ENCODE measurements at places on chromosomes 13 and 19. TPM values are rescaled to one million over a fixed set of nuclear protein-coding genes. Genes with fewer than 3 reads are reported as not detected.

Gene ZIC2
- total RNA-seq = not detected

Gene CGB7
- not detected for total RNA-seq

Gene CCDC169
- total RNA-seq = 0.69 TPM

Gene GJB2
- total RNA-seq = not detected

Gene CGB3
- not detected for total RNA-seq

Gene SELENOV
- not detected for total RNA-seq

Gene MCEMP1
- total RNA-seq = 0.60 TPM

Gene GPR183
- 1.7 TPM for total RNA-seq

Gene ACER1
- not detected for total RNA-seq

Gene GRIK5
- total RNA-seq = 2.1 TPM

Gene HSPB6
- total RNA-seq = 899 TPM

Gene ATXN8OS
- total RNA-seq = not detected

Gene SIGLEC8
- 0.16 TPM for total RNA-seq

Gene CCDC194
- total RNA-seq = not detected

Gene ICAM1
- 7.1 TPM for total RNA-seq

Gene RXFP2
- total RNA-seq = not detected

Gene TJP3
- total RNA-seq = not detected

Gene FAM124A
- 5.7 TPM for total RNA-seq

DNA sequence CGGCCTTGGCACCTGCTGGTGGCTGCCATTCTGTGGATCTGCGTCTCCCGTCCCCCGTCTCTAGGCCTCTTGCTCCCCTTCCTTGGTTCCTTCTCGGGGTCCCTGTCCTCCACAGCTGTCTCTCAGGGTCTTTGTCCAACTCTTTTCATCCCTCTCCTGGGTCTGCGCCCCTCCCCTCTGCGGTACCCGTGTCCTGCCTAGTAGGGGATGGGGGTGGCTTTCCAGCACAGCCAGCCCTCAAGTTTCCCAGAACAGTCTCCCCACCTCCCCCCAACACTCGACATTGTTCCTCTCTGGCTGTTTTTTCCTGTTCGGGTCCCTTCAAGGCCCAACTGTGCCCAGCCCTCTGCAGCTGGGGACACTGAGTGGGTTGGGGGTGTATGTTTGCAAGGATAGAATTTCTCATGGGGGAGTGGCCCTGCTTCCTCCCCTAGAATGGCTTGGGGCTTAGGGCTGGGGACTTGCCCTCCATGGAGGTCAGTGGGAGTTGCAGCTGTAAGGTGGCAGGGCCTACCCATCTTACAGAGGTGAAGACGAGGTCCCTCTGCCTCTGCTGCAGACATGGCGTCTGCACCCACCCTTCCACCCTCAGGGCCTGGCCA lies 762 bp upstream of the ADM5 start:
- no peak for DNase-seq

DNA sequence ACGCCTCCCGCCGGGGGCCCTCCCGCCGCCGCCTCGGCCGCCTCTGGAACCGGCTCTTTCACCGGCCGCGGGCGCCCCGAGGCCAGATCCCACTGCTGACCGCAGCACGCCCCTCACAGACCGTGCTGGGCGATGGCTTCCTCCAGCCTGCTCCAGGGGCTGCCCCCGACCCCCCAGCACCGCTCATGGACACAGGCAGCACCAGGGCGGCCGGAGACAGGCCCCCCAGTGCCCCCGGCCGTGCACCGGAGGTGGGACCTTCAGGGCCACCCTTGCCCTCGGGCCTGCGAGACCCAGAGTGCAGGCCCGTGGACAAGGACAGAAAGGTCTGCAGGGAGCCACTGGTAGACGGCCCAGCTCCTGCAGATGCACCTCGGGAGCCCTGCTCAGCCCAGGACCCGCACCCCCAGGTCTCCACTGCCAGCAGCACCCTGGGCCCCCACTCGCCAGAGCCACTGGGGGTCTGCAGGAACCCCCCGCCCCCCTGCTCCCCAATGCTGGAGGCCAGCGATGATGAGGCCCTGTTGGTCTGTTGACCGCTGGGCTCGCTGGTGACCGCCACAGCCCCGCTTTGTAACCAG lies 13.0 kb downstream of the LRP3 start:
- no peak for DNase-seq

GRCh38 chr19:56538761-56539263 lies at the start of gene ZFP28:
TSS of gene ZFP28 (plus strand) at chr19:56538948. CDS start at chr19:56539019, 71 bp downstream.
- peak; percentile 89 for DNase-seq

DNA sequence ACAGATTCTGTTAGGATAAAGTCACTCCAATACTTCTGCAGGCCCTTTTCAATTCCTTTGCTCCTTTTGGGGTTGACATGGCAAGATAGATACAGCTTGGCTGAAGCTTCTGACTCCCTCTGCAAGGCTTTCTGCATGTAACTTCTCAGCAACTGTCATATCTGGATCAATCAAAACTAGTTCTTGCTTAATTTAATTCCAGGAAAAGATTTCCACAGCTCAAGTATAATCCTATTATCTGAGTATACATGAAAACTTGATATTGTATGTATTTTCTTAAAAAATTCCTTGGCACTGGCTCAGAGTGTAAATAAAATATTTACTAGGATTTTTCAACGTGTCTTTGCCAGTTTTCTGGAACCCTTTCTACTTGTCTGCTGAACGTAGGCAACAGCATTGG lies 109.6 kb downstream of the STARD13 start:
- DNase-seq = no peak

GRCh38 chr19:13057147-13057572 lies 45.5 kb downstream of the LYL1 start:
- no peak for DNase-seq

- no peak for DNase-seq
These were observed 122.1 kb upstream of the SPATA13 start for GRCh38 chr13:24038405-24038804.

GRCh38 chr19:52691737-52692136 lies 43.1 kb downstream of the ZNF611 start:
- no peak for DNase-seq

DNA sequence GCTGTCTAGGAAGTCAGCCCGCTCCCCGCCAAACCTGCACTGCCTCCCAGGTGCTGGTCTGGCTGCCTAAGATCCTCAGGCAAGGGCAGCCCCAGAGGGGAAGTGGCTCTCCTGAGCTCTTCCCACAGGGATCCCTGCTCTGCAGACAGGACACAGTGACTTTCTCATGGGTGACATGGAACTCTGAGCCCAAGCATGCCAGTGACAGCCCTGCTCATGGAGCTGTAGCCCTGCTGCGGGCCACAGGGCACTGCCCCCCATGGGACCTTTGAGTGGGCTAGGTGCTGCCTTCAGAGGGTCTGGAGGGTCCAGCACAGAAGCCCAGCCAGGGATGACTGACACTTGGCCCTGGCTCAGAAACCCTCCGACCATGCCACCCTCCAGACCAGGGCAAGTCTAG lies 109.1 kb downstream of the TUBA3C start:
- DNase-seq = no peak

- no peak for DNase-seq
These were observed 28.9 kb downstream of the TDRD12 start for GRCh38 chr19:32748497-32748896.

GRCh38 chr19:45670670-45671453 lies 2.8 kb downstream of the GIPR start:
- DNase-seq = peak; percentile 45

GRCh38 chr19:54178581-54179261 lies 5.8 kb upstream of the TMC4 start:
- no peak for DNase-seq

DNA sequence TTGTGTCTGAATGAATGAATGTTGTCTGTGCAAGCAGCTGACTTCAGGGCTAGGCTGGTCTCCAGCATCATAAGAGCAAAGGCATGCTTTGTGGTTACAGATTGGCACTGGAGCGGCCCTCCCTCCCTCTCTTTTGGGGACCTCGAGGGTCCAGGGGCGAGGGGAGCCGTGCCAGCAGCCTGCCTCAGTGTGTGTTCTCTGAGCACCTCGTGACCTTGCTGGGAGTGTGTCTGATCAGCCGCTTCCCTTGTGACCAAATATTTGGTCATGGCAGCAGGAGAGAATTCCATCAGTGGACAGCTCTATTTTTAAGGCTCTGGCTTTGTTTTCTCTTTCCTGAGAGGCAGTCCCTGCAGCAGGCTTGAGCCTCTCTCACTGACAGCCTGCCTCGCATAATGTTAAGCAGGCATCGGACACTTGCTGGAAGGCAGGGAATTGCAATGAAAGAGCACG lies 329.7 kb downstream of the UQCRFS1 start:
- peak; percentile 52 for DNase-seq

- no peak for DNase-seq
These were observed 25.8 kb downstream of the LACC1 start for GRCh38 chr13:43905435-43906031.

DNA sequence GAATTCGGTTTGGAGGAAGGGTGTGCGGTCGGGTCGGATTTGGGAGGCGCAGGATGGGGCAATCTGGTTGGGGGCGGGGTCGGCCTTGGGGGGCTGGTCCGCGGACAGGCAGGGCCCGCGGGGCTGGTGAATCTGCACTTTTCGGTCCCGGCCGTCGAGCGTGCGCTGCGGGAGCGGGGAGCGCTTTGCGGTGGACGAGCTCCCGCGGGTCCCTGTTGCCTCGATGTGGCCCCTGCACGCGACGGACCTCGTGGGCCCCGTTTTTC lies 11.9 kb downstream of the PEAK3 start:
- peak; percentile 61 for DNase-seq

GRCh38 chr13:114225610-114226009 lies 9.1 kb upstream of the CDC16 start:
- DNase-seq = no peak

- DNase-seq = no peak
These were observed 120.3 kb downstream of the LIG4 start for GRCh38 chr13:108095036-108095435.

DNA sequence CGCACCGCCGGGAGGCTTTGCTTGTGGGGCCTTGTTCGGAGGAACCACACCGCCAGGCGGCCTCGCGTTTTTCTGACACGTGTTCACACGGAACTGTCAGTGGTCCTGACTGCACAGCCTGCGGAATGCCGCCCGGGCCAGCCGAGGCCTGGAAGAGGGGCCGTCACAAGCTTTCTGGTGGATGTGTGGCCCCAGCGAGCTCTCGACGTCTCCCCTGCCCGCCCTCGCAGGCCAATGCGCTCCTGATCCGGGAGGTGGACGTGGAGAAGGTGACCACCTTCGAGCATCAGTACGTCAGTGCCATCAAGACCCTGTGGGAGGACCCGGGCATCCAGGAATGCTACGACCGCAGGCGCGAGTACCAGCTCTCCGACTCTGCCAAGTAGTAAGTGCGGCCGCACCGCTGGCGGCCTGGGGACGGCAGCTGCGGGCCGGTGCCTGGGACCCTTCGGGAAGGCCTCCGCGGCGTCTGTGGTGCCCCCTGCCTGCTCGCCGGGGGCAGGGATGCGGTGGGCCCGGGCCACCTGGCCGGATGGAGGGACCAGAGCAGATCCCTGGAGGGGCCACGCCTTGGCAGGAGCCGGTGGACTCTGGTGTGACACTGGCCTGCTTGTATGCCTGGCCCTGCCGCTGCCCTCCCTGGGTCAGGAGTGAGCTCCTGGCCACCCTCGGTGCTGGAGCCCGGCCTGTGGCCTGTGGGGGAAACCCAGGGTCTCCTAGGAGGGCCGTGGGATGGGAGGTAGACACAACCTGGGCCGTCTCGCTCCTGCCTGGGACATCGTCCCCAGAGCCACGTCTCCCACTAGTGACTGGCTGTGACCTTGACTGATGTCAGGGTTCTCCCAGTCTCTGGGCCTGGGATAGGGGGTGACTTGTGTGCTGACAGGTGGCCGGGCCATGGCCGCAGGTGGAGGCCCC lies 19.2 kb downstream of the GNA11 start:
- no peak for DNase-seq

DNA sequence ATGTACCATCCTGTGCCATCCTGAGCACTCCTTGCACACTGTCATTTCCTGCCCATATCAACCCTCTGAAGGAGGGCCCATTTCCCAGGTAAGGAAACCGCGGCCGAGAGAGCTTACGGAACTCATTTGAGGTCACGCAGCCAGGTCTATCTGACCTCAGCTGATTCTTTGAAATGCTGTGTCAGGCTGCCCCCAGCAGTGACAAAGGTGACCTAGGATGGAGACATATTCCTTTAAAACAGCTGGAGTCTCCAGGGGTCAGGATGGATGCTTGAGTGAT lies 42.2 kb upstream of the VSTM2B start:
- DNase-seq = no peak

GRCh38 chr19:677201-677600 lies 1.0 kb downstream of the FSTL3 start:
- peak; percentile 78 for DNase-seq

DNA sequence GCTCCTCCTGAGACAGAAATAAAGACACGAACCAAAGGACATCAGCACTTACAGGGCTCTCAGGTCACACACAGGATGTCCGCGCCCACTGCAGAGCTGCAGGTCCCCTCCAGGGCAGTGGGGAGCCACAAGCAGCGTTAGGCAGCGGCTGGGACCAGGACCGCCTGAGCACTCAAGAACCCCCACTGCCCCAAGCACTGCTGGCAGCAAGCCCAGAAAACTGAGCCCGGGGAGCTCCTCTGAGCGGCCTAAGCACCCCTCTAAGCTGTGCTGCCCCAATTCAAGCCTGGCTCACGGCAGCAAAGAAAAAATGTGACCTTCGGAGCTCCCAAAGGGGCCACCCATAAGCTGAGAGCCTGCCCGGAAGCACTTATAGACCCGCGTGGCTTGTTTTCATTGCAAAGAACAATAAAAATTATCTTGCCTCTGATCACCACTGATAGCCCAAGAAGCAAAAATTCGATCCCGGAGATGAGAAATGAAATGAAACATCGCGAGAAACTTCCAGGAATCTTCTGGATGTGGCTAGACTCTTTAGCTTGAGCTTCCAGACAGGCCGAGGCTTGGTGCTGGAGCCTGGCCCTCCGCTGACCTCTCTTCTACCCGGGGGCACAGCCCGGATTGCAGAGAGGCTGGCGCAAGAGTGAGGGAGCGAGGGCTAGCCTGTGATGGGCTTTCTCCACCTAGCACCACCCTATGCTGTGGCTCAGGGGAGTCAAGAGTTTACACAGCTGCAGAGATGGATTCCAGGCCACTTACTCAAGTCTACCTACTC lies 6.3 kb downstream of the DPP9 start:
- DNase-seq = no peak

GRCh38 chr19:34220472-34221063 lies 33.8 kb upstream of the GARRE1 start:
- DNase-seq = no peak

GRCh38 chr19:13817615-13818371 lies 22.6 kb downstream of the ZSWIM4 start:
- DNase-seq = no peak

DNA sequence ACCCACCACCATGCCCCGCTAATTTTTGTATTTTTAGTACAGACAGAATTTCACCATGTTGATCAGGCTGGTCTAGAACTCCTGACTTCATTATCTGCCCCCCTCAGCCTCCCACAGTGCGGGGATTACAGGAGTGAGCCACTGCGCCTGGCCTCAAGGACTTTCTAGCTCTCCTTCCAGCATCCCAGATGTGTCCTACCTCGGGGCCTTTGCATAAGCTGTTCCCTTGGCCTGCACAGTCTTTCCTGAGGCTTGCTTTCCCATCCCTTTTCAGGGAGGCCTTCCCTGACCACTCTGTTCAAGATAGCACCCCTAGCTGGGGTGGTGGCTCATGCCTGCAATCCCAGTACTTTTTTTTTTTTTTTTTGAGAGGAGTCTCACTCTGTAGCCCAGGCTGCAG lies 14.3 kb upstream of the BCAM start:
- DNase-seq = no peak

Data from left ventricle myocardium inferior (tissue), 1 donor.